ENCODE measurements at places on chromosomes 7 and 10.
A peak's percentile ranks its signal among the peaks of the same experiment; 100 is the strongest.

DNA sequence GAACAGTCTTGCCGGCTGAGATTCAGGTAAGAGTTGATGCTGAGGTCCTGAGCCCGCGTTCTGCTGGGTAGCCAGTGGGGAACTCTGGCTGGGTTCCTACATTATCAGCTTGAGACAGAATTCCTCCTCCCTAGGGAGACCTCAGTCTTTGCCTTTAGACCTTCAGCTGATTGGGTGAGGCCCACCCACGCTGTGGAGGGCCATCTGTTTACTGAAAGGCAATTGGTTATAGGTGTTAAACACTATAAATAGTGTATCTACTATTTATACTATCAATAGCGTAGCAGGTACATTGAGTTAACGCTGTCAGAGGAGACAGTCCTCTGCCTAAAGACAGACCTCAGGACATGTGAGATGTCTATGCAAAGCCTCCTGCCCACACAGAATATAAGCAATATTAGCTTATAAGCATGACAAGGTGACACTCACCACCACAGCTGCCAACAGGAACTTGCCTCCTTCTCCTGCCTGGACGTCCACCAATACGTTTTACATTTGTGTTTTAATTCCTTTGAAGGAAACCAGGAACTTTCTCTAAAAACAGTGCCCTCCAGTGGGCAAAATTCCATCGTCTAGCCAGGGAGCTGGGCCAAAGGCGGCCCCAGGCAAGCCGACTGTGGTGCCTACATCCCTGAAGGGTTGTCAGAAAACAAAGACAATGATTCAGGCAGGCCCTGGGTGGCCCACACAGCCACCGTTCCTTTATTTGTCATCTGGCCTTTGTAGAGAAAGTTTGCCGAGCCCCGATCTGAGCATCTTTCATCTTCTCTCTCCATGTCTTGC is 58.8 kb downstream of the INSIG1 start:
- peak; percentile 60 for DNase-seq

DNA sequence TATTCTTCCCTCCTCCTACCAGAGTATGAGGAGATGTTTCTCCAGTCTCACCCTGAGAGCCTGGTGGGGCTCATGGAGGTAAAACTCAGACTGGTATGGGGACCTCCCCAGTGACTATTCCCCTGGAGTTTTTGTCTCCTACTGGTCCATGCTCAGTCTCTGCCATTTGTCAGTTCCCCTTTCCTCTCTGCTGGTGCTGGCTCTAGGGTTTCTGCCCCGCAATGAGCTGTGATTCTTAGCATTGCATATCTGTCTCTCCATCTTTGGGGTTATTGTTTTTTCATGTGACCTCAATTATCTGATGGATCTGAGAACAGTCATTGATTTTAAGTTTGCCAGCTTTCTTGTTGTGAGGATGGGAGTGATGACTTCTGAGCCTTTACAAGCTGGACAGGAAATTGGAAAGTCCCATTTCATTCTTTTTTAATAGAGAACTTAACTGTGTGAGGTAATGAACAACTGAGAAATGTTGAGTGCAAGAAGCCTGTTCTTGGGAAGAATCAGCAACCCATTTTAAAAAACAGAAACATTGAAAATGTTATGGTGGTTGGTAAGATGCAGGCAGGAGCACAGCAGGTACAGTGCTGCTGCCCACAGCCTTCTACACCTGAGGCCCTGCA is 26.9 kb downstream of the NACAD start:
- DNase-seq: no peak

DNA sequence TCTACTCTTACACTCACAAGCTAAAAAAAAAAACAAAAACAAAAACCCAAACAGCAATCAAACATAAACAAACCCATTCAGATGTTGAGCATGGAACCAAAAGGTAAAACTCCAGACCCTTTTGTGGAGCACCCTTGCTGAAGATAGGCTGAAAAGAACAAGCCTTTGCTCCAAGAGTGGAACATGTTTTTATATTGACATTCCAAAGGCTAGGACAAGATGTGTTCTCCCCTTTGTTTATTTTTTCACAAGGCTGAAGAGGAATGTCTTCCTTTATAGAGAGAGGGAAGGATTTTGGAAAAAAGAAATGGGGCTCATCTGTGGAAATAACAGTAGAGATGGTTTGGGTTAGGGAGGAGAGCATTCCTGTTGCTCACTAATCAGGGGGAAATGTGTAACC is 87.2 kb upstream of the ELMO1 start:
- DNase-seq: no peak

- no peak for DNase-seq
Observed at GRCh38 chr7:100000239-100000638, 15.2 kb upstream of the ZKSCAN1 start.

DNA sequence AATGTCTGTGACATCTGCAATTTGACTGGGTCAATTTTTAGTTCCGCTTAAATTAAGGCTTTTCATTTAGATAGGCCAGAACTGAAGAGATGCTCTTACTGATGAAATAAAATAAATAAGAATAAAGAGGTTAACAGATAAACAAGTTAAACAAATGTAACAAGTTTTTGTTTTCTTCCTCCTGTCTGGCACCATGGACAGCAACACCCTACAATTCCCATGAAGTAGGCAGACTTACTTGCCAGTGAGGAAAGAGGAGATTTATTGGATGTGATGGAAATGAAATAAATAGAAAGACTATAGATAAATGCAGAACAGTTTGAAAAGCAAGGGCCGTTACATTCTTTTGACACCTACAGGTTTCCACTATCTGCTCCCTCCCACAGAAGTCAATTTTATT is 118.5 kb downstream of the AMPH start:
- no peak for DNase-seq

DNA sequence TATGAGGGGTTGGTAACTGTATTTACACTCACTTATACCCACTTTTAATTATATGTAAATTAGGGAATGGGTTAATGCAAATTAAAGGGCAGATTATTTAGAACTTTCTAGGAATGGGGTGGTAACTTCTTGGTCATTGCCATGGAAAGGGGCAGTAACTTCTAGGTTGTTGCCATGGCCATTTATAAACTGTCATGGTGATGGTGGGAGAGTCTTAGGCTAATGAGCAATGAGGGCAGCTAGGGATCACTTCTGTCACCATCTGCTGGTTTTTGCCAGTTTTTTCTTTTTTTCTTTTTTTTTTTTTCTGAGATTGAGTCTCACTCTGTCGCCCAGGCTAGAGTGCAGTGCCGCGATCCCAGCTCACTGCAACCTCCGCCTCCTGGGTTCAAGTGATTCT is 33.1 kb downstream of the NAPEPLD start:
- DNase-seq: no peak

DNA sequence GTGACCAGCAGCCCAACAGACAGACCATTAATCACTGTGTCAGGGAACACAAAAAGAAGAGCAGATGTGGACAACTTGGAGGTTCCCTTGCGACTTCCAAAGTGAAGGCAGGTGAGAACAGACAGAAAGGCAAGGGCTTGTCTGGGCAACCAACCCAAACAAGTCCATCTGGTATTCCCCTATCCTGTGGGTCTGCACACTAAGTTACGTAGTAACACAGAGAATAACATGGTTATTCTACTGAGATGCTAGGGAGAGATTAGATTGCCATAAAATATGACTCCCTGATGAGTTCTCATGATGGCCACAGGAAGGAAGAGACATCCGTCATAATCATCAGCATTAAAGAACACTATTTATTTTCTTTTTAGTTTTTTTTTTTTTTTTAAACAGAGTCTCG is 252.2 kb downstream of the CALN1 start:
- DNase-seq: no peak

GRCh38 chr10:79904671-79905321 is 44.1 kb downstream of the SFTPD start:
- DNase-seq: peak; percentile 61

GRCh38 chr10:86652361-86653202 is 1.8 kb upstream of the OPN4 start:
- no peak for DNase-seq

DNA sequence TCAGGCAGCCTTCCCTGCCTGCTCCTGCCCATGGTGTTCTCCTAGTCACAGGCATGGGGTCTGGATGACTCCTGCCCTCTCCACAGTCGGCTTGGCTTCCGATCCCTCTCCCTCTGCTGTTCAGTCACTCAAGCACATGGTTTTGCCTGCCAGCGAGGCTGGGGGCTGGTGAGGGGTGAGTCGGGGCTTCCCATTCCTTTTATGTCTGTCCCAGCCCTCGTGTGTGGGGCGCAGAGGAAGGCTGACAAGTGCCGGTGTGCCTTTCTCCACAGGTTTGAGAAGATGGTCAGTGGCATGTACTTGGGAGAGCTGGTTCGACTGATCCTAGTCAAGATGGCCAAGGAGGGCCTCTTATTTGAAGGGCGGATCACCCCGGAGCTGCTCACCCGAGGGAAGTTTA is 40.1 kb downstream of the TACR2 start:
- no peak for DNase-seq

DNA sequence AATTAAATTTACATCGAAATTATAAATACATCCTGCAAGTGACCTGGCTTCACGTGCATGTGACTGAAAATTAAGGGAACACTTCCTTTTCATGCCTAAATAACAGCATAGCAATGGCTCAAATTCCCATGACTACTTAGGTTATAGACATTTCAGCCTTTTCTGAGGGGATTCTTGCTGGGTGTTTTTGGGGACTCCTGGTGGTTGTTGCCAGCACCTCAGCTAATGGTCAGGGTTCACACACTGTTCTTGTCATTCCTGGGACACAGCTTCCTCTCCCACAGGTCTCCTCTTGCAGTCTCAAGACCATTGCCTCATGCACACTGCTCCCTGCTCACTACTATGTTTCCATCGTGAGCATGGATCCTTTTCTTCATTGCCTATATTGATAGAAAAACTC is 148.9 kb upstream of the GLI3 start:
- no peak for DNase-seq

- DNase-seq: no peak
Observed at GRCh38 chr10:109203646-109204353, 719.5 kb downstream of the XPNPEP1 start.

- no peak for DNase-seq
Observed at GRCh38 chr7:55053651-55054571, 35.1 kb downstream of the EGFR start.

GRCh38 chr7:100836812-100837098 is 9.4 kb upstream of the EPHB4 start:
- no peak for DNase-seq

DNA sequence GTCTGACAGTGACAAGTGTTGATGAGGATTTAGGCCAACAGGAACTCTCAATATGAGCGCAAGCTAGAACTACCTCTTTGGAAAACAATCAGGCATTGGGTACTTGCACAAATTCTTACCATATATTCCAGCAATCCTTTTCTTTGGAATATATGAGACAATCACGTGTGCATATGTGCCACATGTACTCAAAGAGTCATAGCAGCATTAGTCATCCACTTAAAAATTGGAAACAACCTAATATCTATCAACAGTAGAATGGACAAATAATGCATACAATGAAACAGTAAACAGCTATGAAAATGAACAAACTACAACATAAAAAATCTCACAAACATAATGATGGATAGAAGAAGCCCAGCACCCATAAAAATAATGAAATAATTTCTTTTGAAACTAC is 179.7 kb downstream of the GLI3 start:
- no peak for DNase-seq

DNA sequence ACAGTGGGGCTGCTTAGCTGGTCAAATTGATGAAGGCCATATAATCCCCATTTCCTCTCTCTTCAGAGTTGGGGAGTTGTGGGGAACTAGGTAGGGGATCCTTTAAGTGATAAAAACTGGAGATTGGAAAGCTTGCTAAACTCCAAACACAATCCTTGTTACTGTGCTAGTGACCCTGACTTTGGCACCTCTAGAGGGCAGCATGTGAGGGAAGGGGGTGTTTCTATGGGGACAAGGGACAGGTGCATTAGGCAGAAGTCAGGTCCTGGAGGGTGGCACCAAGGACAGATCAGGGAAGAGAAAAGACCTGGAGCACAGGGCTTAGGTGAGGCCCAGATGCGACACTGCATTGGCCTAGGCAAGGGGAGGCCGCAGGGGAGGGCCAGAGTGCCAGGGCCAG is 66.9 kb downstream of the CDHR3 start:
- no peak for DNase-seq

- DNase-seq: no peak
Observed at GRCh38 chr7:77684030-77684429, 12.2 kb upstream of the RSBN1L start.

DNA sequence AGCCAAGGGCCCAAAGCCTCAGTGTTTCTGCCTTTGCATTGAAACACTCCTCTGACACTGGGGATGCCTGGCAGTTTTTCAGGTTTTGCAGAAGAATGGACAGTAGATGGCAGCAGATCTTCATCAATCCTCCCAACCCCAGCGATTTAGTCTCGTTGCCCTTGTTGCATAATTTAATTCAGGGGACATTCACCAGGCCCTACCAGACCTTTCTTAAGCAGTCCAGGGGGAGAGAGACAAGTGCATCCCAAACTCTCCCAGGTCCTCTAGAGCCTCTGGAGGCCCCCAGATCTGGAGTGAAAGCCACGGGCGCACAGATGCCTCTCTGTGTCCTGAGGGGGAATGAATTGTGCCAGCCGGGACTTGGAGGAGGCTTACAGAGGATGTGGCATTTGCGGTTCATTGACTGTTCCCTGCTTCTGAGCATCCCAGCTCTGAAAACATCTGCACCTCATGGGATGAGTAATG is 29.6 kb downstream of the MINDY4 start:
- DNase-seq: peak; percentile 75

GRCh38 chr7:47813620-47814260 is 134.5 kb downstream of the PKD1L1 start:
- peak; percentile 8 for DNase-seq

GRCh38 chr7:75937958-75938786 is 23.2 kb downstream of the POR start:
- no peak for DNase-seq

- no peak for DNase-seq
Observed at GRCh38 chr10:3902809-3903410, 117.9 kb upstream of the KLF6 start.

All from KBM-7 (cell line).